ENCODE measurements at places on chromosomes 3 and 15.

- DNase-seq = no peak
Observed at GRCh38 chr15:64224511-64224910, 61.7 kb upstream of the PPIB start.

- peak; percentile 60 for DNase-seq
Observed at GRCh38 chr15:81160312-81161159, 26.5 kb downstream of the CFAP161 start.

DNA sequence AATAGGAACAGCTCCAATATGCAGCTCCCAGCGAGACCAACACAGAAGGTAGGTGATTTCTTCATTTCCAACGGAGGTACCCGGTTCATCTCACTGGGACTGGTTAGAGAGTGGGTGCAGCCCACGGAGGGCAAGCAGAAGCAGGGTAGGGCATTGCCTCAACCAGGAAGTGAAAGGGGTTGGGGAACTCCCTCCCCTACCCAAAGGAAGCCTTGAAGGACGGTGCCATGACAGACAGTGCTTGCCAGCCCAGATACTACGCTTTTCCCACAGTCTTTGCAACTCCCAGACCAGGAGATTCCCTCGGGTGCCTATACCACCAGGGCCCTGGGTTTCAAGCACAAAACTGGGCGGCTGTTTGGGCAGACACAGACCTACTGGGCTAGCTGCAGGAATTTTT, 576.9 kb upstream of the NECTIN3 start:
- DNase-seq = no peak

DNA sequence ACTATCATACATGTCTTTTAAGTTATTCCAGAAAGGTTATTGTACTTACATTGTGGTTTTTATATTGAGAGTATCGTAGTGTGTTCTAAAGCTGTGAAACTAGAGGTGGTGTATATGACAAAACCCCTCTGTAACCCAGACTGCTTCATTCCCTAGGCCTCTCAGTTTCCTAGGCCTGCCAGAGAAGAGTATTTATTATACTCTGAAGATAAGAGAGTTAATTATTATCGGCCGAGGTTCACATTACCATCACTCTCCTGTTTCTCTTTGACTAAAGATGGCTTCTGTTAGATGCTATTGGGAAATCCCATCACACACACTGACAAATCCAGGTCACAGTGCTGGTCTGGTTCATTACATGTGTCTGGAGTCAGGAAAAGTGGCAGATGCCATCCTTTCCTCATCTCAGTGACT, 20.5 kb downstream of the EXOSC7 start:
- no peak for DNase-seq

DNA sequence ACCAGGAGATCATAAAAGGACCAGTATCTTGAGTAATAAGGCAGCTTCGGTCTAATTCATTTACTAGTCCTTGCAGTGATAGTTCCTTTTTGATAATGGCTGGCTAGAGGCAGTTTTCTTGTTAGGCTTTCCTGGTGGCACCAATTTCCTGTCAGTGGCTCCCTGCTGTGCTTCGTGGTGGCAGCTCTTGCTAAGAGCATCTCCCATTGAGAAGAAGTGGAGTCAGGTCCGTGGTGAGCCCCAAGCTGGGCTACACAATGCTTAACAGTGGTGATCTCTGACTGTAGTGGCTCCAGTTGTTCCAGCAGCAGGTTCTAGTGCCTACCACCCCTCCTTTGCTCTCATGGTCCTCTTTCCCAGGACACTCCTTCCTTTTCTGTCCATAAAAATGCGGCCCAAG, 111.2 kb downstream of the RAP2B start:
- DNase-seq = no peak

- DNase-seq = no peak
Observed at GRCh38 chr3:48472673-48472922, 26.1 kb downstream of the ATRIP start.

- DNase-seq = no peak
Observed at GRCh38 chr3:4509043-4509442, 15.9 kb downstream of the ITPR1 start.

- no peak for DNase-seq
Observed at GRCh38 chr15:62637950-62638619, 404.5 kb upstream of the TPM1 start.

DNA sequence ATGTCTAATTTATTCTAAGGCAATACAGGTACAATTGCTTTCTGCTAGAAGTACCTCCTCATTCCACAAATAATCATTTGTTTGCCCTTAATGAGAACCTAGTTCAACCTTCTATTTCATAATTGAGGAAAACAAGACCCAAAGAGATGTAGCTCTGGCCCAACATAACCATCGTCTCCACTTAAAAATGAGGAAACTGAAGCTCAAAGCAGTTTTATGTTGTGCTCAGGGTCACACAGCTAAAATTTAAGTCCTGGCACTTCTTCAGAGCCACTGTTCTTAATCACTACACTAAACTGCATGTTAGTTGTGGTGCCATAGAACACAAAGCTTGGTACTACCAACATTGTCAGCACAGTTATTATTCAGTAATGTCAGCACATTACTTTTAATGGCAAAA, 108.0 kb downstream of the SERPINI1 start:
- DNase-seq = no peak

- no peak for DNase-seq
Observed at GRCh38 chr15:88376574-88377174, 90.5 kb downstream of the MRPL46 start.

GRCh38 chr3:153885359-153885758, 235.8 kb upstream of the ARHGEF26 start:
- DNase-seq = no peak

- no peak for DNase-seq
Observed at GRCh38 chr3:23240171-23240785, 37.2 kb downstream of the UBE2E2 start.

DNA sequence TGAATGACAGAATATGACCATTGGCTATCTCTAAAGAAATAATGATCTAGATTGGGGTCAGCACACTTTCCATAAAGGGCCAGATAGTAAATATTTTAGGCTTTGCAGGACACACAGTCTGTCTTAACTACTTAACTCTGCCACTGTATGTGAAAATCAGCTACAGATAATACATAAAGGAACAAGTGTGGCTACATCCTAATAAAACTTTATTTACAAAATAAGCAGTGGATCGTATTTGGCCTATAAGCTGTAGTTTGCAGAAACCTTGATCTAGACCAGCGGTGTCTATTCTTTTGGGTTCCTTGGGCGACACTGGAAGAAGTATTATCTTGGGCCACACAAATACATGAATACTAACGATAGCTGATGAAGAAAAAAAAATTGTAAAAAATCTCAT, 27.6 kb downstream of the GSK3B start:
- DNase-seq = no peak

GRCh38 chr3:30226601-30227151, 379.7 kb upstream of the TGFBR2 start:
- DNase-seq = no peak

GRCh38 chr3:170565495-170565894, 20.4 kb downstream of the SLC7A14 start:
- DNase-seq = peak; percentile 69

- no peak for DNase-seq
Observed at GRCh38 chr3:139928708-139929505, 6.1 kb upstream of the CLSTN2 start.

DNA sequence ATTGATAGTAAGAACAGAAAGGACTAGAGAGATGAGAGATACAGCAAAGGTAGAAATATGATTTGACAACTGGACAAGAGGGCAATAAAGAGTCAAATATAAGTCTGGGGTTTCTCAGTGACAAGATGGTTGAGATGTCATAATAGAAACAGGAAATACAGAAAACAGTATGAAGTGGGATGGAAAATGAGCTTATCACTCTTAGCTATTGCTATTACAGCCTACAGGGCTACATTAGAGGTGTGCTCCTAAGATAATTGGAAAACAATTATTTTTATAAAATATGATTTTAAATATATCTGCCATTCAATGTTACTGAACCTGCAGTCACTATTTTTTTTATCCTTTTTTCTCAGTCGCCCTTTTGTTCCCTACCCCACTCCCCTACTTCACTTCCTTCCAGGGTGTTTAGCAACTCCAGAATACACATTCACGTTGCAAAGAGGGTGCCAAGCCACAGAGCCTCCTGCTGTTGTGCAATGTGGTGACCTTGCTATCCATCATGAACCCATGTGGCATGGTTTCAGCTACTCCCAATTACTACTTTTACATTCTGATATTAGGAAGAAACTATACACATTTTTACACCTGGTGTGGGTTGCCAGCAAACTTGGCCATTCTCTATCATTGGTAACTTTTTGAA, 6.0 kb downstream of the NRG4 start:
- no peak for DNase-seq

- peak; percentile 31 for DNase-seq
Observed at GRCh38 chr3:29649815-29650547, 369.1 kb downstream of the RBMS3 start.

DNA sequence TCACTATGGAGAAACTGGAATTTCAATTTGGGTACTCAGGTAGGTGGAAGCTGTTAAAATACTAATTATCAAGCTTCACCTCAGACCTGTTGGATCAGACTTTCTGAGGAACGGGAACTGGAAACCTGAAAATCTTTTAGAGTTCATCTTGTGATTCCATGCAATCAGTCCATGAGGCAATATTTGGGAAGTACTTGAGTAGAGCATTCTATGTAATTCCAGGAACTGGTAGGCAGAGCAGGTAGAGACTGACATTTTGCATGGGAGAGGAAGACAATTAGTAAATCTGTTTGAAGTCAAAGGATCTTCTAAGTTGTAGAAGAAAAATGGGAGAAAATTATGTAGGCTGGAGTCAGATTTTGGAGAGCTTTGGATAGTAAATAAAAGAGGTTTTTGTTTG, 43.1 kb downstream of the FGF7 start:
- DNase-seq = no peak

DNA sequence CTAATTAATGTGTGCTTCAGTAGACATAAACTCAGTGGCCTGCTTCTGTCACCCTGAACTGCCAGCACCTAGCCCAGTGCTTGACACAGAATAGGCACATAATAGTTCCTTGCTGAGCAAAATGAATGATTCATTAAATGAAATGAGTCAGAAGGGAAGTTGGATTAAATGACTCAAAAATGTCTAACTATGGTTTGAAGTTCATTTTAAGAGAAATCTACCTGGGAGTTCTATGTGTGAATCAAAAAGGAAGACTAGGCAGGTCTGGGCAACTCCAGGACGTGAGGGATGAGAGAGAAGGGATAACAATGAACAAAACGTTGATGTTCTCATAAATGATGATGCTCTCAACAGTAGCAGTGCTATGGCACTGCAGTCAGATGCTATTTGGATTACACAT, 175.0 kb downstream of the CFAP20DC start:
- no peak for DNase-seq

GRCh38 chr3:39513791-39514369, 46.4 kb downstream of the MOBP start:
- DNase-seq = no peak

DNA sequence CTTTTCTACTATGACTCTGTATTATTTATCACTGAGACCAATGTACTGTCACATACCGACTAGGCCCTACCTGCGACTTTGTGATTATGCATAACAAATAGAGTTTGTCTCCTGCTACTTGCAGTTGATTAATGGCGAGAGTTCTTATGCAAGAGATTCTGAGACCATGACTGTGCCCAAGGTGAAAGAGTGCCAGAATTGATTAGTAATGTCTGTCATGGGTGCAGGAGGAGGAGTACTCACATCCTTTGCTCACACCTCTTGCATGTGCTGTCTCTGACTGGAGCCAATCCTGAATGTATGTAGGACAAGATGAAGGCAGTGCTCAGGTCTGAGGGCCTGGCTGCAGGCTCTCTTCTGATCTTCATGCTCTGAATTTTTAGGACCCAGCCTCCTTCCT, 260.7 kb downstream of the THSD4 start:
- DNase-seq = no peak

GRCh38 chr3:117193390-117193789, 483.8 kb downstream of the TUSC7 start:
- DNase-seq = no peak

DNA sequence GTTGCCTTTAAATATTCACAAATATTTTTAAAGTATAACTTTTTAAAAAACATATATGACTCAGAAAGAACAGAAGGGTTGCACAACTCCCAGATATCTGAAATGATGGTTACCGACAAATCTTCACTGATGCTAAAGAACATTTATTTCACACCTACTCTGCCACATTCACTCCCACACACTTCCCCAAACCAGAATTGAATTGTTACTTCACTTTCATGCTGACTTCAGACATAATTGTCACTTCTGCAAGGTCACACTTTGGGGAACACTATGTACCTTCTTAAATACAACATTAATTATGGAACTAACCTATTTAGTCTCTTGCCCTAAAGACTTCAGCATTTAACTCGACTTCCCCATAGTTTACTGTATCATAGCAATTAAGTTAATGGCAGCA, 795.1 kb downstream of the FHIT start:
- no peak for DNase-seq

- DNase-seq = no peak
Observed at GRCh38 chr3:24145981-24146822, 201.1 kb downstream of the NR1D2 start.

DNA sequence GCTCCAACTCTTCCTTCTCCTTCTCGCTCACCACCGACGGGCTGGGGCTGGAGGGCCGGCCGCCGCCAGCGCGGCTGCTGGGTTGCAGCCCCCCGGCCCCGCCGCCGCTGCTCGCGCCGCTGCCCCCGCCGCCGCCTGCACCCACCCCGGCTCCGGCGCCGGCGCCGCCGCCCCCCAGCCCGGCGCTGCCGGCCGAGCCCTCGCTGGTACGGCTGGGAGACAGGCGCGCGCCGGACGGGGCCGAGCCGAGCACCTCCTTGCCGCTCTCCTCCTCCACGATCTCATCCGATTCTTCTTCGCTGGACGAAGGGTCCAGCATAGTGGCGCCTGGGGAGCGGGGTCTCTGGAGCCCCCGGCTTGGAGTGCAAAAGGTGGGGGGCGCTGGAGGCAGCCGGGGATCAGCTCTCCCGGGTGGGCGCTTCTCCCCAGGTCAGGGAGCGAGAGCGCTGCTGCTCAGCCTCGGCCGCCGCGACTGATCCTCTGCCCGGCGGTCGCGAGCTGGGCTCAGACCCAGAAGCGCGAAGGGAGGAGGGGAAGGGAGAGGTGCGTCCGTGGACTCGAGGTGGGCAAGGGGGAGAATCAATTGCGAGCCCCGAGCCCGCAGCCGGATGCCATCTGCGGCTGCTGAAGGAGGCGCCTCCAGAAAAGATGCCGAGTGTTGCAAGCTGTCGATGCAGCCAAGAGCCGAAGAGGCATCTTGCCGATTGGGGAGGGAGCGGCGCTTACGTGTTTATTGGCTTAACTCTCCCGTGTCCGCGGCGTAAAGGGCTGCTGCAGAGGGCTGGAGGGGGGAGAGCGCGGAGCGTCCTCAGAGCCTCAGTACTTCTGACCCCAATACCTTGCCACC, at the start of gene CADPS:
TSS of gene CADPS (minus strand) at position 706 of the 847 bp plus-strand sequence. CDS start at position 319, 387 bp downstream.
- no peak for DNase-seq

- no peak for DNase-seq
Observed at GRCh38 chr15:72217216-72217615, 13.8 kb downstream of the PKM start.

GRCh38 chr3:126414406-126414805, 19.7 kb downstream of the CFAP100 start:
- no peak for DNase-seq

- DNase-seq = peak; percentile 45
Observed at GRCh38 chr3:13598926-13599886, 50.3 kb downstream of the FBLN2 start.
